Small intestine (tissue), 16 donors: ENCODE measurements at places on chromosomes 2 and 18.
A peak's percentile ranks its signal among the peaks of the same experiment; 100 is the strongest.

- DNase-seq = no peak
Observed at GRCh38 chr2:3129867-3130266, 247.8 kb downstream of the EIPR1 start.

DNA sequence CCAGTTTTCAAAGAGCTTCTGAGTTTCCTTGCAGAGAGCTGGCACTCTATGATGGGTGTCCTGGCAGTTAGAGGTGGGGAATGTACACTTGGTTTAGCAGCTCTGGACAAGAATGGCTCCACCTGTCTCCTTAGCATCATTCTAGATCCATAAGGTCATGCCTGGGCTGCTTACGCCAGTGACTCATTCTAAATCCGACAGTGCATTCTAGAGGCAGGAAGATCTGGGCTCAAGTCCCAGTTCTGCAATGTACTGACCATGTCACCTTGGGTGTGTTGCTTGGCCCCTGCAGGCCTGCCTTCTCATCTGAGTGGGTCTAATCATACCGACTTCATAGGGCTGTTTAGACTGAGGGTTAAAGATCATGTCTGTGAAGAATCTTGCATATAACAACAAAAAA, 46.5 kb downstream of the PTGR3 start:
- no peak for DNase-seq

DNA sequence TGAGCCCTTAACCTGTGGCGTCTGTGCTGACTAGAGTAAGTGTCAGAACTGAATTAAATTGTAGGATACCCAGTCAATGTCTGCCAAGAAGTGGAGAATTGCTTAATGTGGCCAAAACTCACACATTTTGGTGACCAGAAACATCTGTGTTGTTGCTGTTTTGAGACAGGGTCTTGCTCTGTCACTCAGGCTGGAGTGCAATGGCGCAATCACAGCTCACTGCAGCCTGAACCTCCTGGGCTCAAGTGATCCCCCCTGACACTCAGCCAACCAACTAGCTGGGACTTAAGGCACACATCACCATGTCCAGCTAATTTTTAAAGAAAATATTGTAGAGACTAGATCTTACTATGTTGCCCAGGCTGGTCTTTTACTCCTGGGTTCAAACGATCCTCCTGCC, 34.4 kb upstream of the RTN4 start:
- DNase-seq = no peak

GRCh38 chr2:71332435-71332796, 834 bp downstream of the ZNF638 start:
- no peak for DNase-seq

DNA sequence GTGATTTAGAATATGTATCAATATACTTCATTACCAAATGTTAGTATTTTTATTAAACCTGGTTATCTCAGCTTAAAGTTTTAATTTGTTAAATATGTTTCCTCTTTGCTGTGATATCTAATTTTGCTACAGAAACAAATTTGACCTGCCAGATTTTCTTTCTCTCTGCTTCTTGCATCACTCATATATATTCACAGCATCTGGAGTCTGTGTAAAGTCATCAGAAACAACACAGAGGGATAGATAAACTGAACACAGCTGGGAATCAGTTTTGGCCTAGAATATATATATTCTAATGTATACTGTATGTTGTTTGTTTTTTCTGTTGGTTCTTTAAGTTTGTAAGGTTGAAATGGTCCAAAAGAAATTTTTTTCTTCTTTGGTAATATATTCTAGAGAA, 8.5 kb downstream of the PSMD14 start:
- DNase-seq = no peak

DNA sequence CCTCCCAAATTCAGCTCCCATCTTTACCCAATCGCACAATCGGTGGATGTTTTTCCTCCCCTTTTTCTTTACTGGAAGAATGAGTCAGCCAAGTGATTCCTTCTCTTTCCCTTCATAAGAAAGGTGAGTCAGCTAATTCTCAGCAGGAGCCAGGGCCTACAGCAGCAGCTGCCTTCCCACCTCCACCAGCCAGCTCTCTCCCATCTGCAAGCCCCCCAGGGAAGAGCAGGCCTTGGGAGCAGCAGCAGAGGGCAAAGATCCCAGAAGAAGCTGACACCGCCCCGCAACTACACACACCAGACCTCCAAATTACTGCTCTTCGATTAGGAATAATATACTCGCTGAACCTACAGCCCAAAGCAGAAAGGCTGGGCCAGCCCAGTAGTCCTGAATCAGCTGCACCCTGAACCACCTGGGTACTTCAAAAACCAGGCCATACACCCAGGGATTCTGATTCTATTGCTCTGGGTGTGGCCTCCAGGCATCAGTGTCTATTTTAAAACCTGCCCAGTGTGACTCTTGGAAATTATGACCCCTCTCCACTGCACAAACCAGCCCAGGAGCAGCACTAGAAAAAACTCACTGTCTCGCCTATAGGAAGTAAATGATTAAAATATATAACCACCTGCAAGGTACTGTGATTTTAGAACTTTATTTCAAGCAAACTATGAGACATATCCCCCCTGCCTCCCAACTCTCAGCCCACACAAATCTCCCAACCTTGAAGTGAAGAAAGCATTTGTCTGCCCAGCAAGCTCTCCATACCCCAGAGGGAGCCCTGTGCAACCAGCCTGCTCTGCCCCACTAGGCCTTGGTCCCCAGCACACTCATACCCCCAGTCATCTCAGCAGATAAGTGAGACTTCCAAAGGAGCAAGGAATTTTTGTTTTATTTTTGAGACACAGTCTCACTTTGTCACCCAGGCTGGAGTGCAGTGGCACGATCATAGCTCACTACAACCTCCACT, 7.3 kb downstream of the SFXN5 start:
- peak; percentile 51 for DNase-seq

- no peak for DNase-seq
Observed at GRCh38 chr2:111715987-111716904, 167.7 kb downstream of the ANAPC1 start.

GRCh38 chr2:42859006-42859552, 66.7 kb upstream of the HAAO start:
- DNase-seq = peak; percentile 86

- no peak for DNase-seq
Observed at GRCh38 chr2:240462073-240462706, 26.7 kb downstream of the GPC1 start.

- peak; percentile 7 for DNase-seq
Observed at GRCh38 chr2:158391876-158392275, 64.7 kb downstream of the CCDC148 start.

GRCh38 chr2:207513551-207514257, 16.1 kb upstream of the CREB1 start:
- DNase-seq = no peak

DNA sequence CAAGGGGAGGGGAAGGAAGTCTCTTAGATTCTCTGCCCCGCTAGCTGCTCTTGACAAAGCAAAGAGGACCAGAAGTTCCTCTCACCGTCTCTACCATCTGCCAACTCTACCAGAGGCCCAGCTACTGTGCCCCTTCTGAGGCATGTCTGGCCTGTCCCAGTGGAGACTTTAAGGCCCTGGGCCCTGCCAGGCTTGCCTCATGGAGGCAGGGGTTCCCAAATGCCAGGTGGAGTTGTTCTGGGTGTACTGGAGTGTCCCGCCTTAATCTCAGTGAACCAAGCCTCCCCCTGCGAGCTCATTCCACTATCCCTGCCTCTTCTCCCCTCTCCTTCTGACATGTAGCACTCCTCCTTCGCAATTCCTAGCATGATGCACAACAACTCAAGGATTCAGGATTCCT, 2.2 kb downstream of the HOXD12 start:
- no peak for DNase-seq

DNA sequence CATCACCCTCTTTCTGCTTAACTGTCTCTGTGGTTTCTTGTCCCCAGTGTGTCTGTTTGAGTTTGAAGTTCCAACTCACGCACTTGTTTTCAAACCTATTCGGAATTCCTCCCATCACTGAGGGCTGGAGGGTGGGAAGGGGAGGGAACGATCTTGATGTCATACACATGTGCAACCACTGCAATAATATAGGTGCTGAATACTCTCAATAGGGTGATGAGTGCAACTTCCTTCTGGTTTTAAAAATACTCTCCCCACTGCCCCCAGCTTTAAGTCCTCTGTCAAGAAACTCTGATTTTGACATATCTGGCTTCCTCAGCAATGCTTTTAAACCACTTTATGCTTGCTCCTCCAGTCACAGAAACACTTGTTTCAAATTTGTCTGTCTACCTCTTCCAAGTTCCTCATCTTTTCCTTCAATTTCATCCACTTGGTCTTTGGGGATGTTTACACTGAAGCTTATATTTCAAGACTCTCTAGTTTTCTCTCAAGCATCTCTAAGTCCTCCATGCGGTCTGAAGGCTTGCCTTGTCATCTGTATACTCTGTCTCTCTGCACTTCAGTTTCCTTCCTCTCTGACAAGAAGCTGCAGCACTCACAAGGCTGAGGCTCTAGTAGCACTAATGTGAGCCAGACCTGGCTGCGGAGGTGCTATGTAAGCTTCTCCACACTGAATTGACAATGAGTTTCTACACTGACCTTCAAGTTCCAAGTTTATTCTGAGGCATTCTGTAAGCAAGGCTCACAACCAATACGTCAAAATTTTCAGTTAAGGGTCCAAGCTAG, 422.3 kb downstream of the ZEB2 start:
- no peak for DNase-seq

GRCh38 chr2:12060886-12061285, 314.5 kb downstream of the LPIN1 start:
- DNase-seq = no peak

- no peak for DNase-seq
Observed at GRCh38 chr2:200443376-200443775, 66.5 kb downstream of the KCTD18 start.

- DNase-seq = no peak
Observed at GRCh38 chr2:159290289-159290907, 3.9 kb upstream of the WDSUB1 start.

DNA sequence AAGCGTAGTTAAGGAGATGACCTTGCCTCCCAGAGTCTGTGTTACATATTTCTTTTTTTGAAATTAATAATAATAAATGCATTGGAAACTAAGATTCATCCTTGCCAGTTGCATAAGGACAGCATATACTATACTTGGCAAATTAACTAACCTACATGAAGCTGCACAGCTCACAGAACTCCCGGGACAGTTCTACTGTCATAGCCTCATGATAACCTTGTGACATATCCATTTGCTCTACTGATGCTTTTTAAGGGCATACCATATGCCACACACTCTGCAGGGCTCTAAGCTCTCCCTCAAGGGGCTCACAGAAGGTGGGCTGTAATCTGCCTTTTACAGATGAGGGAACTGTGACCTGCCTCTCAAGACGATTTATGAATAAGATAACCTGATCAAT, 3.8 kb downstream of the ITGB1BP1 start:
- DNase-seq = no peak

DNA sequence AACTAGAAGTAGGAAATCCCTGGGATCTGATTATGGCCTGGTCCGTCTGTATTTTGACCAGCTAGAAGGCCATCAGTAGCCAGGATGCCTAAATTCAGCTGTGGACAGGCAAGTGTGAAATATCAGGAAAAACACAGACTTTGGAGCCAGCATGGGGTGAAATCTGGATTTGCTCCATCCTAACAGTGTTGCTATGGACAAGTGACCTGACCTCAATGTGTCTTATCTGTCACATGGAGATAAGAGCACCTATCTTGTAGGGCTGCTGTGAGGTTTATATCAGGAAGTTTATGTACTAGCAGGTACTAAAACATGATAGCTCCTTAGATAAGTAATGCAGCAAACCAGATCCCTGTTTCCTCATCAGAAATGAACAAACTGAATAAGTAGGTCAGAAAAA, 460.4 kb downstream of the STK39 start:
- DNase-seq = peak; percentile 61

DNA sequence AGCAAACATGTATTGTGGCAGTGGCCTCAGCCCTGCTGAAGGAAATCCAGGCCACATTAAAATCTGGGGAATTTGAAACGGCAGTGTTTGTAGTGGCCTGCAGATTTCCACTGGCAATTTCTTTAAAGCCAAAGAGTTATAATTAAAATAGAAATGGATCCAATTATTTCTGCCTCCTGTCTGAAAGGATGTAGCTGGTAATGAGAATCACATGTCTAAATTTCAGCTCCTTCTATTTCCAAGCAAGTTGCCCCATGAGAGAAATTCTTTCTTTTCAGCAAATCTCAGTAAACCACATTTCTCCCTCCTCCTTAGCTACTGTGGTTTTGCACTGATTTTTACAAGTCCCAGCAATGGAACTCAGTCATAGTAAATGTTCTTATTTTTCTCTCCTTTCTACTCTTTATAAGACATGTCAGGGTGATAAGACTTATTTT, 55.4 kb upstream of the ZNF396 start:
- no peak for DNase-seq

GRCh38 chr2:105617631-105618350, 126.9 kb upstream of the NCK2 start:
- peak; percentile 68 for DNase-seq

DNA sequence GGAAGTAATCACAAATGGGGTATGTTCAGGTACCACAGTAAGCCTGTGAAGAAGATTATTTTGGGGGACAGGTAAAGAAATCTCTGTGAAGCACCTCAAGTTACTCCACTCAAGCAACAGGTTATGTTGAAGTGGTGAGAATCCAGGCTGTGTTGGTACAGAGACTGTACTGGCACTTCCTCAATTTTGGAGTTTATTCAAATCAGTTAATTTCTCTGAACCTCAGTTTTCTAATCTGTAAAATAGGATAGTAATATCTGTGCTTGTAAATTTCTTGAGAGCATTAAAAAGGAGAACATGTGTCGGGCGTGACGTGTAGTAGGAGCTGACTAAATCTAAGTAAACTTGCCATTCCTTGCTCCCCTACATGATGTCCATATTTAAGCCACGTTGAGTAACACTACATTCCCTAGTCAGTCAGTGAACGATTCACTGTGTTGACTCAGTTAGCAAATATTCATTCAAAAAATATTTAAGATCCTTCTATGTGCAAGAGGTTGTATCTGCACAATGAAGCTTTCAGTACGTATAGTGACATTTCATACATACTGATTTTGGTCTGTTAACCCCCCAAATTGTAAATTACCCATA, 504.2 kb downstream of the ZEB2 start:
- DNase-seq = no peak

DNA sequence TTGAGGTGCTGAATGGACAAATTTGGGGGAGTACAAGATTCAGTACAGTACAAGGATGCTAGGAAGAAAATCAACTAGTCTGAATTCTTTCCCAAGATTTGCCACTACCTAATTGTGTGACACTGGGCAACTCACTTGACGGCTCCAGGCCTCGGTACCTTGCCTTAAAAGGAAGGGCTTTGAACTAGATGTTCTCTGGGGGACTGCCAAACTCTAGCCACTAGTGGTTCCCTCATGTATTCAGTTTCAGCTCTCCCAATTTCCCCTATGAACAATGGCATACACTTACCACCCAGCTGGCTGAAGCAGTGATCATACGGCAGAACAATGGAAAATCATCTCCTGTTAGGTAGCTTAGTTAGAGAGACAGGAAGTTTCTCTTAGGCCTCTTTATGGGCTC, 73.4 kb downstream of the VWC2L start:
- no peak for DNase-seq
